ENCODE measurements at places on chromosomes 16 and 17. TPM values are rescaled to one million over a fixed set of nuclear protein-coding genes. Genes with fewer than 3 reads are reported as not detected.

DOC2B gene
- 76.6 TPM for polyA plus RNA-seq

TMEM106A gene
- polyA plus RNA-seq = 18.4 TPM

INCA1 gene
- 6.6 TPM for polyA plus RNA-seq

- no peak for DNase-seq
Measured at GRCh38 chr17:78172249-78173051, 4.1 kb downstream of the SYNGR2 start.

GRCh38 chr16:797120-797420, 3.5 kb downstream of the GNG13 start:
- no peak for DNase-seq

All from right renal cortex interstitium (tissue), 3 donors.